ENCODE measurements at places on chromosomes 11 and 22.

DNA sequence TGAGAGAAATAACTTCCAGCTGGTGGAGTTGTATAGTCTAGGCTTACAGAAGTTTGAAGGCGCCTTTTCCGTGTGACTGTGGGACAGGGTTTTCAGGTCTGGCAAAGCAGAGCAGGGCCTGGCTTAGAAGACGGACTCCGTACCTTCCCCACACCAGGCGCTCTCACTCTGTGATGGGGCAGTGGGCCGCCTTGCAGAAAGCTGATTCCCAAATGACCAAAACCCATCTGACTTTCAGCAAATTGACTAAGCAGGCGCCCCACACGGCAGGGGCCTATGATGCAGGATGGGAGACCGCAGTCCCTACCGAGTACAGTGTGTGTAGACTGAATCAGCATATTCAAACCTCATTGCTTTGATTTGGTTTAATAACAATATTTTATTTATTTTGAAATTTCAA, 85.8 kb upstream of the TMEM45B start:
- no peak for DNase-seq

DNA sequence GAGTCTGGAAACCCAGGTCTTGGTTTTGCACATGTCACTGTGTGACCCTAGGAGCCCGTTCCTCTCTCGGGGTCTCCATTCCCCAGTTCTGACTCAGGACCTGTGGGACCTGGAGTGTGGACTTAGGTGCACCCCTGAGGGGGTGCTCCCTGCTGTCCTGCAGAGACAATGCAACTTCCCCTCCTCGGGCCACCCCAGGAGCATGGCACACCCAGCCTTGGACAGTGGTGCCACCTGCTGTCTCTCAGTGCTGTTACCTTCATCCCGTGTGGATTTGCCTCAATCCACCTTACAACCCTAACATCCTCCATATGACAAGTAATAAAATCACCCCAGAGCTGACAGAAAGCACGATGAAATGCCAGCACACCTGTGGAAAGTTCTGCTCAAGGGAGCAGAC, 27.5 kb upstream of the CRYBB3 start:
- DNase-seq = no peak

DNA sequence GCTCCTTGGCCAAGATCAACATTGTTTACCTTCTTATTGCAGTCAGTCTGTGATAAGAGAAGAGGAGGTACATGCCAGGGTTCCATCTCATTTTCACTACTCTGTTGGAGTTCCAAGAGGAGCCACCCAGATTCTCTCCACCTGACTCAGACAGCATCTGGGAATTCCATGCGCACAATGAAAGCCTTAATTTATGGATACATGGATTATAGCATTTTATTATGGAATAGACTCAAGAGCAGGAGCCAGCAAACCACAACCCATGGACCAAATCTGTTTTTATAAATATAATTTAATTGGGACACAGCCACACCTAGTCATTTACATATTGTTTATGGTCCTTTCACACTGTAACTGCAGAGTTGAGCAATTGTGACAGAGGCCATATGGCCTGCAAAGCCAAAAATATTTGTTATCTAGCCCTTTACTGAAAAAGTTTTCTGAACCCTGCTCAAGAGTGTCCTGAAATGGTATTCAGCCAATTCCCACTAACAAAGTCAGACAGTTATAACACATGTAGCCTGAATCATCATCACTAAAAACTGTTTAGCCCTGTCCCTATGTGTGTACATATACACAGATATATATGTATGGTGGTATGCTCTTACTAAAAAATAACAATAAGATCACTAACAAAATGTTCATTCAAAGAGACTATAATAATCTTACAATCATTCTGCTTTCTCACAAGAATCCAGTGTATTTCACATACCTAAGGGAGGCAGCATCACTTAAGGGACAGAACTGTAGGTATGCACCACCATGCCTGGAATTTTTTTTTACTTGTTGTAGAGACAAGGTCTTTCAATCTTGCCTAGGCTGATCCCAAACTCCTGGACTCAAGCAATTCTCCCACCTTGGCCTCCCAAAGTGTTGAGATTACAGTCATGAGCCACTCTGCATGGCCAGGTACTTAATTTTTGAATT, 104.5 kb upstream of the TEAD1 start:
- DNase-seq = no peak

DNA sequence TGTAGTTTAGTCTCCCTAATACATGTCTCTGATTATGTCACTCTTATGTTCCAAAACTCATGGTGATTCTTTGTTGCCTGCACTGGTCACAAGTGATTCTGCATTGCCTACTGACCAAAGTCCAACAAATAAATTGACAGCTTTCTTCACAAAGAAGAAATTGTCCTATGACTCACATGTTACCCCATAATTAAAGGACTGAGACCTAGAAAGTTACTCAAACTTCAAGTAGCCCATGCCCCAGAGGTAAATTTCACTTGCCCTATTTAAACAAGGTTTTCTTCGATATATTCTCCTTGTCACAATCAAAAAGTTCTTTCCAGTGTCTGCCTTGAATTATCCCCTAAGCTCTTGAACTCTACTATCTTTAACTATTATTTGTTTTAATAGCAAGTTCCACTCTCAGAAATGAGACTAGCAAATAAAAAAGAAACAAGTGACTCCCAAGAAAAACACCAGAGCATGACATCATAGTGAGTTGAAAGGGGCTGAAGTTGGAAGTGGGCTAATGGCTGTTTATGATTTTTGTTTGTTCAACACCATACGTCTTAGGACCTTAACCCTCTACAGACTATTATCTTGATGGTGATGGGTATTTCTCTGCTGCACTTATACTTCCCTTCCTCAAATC, 94.5 kb upstream of the BLID start:
- DNase-seq = no peak

- DNase-seq = no peak
These were observed 11.8 kb upstream of the PRODH start for GRCh38 chr22:18947905-18948304.

DNA sequence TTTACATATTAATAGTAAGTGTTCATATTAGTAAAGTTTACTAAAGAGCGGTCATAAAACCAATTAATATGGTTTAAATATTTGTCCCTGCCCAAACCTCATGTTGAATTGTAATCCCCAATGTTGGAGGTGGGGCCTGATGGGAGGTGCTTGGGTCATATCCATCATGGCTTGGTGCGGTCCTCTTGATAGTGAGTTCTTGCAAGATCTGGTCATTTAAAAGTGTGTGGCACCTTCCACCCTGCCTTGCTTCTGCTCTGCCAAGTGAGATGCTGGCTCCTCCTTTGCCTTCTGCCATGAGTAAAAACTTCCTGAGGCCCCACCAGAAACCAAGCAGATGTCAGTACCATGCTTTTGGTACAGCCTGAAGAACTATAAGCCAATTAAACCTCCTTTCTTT, 54.8 kb upstream of the OLFML1 start:
- DNase-seq = no peak

DNA sequence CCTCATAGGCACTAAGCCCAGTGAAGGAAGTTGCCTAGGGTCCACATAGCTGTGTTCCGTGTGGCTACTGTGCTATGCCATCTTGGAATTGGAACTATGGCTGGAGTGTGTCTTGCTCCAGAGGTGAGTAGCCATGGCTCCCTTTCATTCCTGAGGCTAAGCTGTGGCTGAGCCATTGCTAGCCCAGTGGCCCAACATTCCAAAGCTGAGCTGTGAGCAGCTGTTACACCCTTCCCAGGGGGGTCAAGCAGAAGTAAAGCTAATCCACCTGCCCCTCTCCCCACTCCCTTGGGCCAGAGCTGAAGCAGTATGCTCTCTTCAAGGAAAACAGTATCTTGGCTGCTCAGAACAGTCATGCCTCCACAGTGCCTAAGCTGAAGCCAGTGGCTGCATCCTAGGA, 51.1 kb downstream of the USP35 start:
- DNase-seq = no peak

GRCh38 chr11:90229791-90230190, 6.9 kb upstream of the CHORDC1 start:
- no peak for DNase-seq

DNA sequence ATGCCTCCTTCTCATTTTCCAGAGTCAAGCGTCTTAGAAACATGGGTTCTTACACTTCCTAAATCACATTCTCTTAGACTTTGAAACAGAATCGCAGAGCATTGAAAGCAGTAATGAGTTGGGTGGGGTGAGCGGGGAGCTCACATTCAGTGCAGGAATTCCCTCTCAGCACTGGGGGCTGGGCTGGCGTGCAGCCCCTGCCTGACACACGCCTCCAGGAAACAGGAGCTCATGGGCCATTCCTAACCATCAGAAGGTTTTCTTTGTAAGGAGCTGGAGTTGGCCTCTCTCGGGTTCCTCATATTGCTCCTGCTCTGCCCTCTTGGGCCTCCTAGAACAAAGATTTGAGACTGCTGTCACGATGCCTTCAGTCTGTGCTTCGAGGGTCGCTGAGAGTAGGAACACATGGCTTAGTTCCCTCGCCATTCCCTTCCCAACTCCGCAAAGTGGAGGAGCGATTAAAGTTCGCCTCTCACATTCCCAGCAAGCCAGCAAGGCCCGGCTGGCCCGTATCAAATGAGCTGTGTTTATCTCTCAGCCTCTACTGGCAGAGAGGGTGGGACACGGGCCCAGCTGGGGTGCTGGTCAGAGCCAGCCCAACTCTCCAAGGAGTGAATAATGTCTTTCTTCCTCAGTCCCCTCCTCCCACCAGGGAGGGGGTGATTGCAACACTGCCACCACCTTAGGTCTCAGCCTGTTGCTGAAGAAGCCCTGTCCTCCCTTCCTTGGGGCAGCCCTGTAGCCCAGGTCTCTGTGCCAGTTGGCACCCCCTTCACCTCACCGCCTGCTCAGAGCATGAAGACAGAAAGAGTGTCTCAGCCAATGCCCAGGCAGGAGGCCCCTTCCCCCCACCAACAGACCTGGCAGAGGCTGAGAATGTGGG, 10.4 kb downstream of the CHRDL2 start:
- DNase-seq = no peak

GRCh38 chr11:94731880-94732601, 36.1 kb upstream of the AMOTL1 start:
- no peak for DNase-seq

GRCh38 chr11:73226297-73227006, 8.4 kb downstream of the P2RY2 start:
- no peak for DNase-seq

DNA sequence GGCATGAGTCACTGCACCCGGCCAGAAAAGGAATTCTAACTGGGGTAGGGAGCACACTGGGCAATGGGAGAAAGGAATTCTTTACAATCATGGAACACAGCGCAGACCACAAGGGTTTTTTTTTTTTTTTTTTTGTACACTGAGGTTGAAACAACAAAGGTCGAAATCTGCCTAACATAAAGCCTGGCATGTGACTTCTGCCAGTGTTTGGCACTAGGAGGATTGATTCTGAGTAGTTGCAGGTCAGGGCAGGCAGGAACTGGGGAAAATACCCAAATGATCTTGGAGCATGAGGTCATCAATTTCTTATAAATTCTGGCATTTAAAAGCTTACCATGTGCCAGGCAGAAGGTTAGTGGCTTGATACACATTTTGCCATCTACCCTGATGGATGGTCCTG, 202.0 kb upstream of the SNX19 start:
- no peak for DNase-seq

DNA sequence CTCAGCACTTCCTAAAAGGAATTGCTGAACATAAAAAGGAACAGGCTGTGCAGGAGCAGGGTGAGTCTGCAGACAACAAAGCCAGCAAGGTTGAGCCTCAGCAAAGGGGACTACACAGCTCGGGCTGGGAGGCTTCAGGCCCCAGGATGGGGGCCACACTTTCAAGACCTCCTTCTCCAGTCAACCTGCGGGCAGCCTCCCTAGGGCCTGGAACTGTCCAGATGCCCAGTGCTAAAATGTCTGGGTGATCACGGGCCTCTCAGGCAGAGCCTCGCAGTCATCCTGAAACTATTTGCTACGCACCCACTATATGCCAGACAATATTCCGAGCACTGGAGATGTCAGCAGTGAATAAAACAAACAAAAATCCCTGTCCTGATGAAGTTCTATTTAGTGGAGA, 3.9 kb upstream of the NEFH start:
- DNase-seq = no peak

GRCh38 chr11:62444835-62445234, 26.0 kb downstream of the SCGB1A1 start:
- DNase-seq = no peak

- DNase-seq = no peak
These were observed 56.3 kb downstream of the MTNR1B start for GRCh38 chr11:93025558-93026255.

- no peak for DNase-seq
These were observed 21.4 kb upstream of the BMAL1 start for GRCh38 chr11:13256216-13256615.

DNA sequence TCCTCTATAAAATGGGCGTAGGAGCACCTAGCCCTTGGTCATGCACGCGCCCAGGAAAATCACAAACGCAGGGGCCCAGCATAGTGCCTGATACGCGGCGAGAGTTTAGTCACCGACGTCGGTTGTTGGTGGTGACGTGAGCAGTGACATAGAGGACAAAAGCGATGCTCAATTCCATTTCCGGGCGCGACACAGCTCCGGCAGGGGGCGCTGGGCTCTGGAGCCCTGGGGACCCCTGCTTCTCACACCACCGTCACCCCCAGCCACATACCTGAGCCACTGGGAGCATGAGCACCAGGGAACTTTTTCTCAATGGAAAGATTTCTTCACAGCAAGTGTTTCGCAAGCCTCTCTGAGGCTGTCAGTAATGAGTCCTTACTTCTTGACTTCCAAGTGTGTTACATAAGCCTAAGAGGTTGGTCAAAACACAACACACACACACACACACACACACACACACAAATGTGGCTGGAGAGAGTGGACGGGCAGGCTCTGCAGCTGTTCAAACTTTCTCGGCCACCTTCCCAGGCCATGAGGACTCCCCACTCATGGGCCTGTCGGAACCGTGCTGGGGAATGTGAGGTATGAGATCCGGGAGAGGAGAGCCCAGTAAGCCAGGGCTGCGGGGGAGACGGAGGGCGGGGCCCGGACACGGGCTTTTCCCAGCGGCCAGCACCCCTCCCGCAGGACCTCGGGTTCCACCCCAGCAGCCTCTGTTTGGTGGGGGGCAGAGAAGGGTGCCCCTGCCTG, 36.9 kb upstream of the LINC01488 start:
- DNase-seq = no peak

DNA sequence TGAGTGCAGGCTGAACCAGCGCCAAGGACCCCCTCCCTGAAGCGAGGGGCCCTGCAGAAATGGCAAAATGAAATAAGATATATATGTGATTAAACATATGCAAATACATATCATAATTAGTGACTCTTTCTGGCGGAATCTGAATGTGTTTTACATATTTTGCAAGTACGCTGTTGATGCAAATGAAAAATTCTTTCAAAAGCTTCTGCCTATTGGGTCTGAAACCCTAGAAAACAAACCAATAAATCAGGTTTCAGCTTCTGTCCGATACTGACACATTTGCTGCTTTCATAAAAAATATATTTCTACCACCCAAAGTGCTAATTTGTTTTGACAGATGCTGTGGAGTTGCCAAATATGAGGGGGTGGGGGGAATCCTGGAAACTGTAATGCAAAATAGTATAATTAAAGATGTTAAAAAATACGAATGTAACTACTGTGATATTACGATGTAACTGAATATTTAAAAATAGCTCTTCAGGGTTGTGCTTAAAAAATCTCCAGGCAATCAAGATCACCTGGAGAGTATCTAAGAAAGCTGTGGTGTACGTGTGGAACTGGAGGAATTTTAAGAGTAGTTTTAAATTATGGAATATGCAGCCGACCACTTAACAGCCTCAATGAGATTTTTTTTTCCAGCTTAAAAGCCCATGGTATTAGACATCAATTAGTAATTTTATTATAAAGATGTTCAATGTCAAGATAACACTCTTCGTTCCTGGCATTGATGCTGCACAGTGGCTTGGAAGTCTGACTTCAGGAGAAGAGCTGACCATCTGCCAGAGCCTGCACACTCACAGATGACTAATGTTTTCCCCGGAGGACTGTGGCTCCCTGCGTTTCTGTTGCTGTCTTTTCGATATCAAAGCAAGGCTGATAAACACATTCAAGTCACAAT, 122.2 kb upstream of the RCN1 start:
- DNase-seq = no peak

Data from T-helper 2 cell (primary cell).